ENCODE measurements at places on chromosomes 4 and X.

DNA sequence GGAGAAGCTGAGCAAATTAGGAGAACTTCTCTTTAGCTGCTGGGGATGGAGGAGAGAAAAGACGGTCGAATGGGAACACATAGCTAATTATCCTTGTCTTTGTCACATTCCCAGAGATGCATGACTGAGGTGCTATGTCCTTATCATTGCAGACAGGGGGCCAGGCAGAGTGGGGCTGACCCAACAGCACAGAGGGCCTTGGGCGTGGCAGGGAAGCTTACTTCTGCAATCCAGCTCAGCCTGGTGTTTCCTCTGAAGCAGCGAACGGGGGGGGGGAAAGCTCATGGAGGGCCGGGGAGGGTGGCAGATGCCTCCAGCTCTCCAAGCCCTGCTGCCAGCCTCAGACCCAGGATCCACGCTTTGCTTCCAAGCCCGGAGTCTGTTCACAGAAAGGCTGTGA is 50.8 kb upstream of the HOPX start:
- peaks cover 14% of the 10 kb centered on the region for H3K4me1 ChIP-seq
- no peak overlapping the region for H3K4me3 ChIP-seq
- DNase-seq = no peak
- H3K27ac ChIP-seq = no peak overlapping the region
- H3K27me3 ChIP-seq = peaks cover 7% of the 10 kb centered on the region

- H3K4me3 ChIP-seq = no peak overlapping the region
- no peaks in the 10 kb centered on the region for H3K27me3 ChIP-seq
- H3K36me3 ChIP-seq = no peaks in the 10 kb centered on the region
- no peak overlapping the region for H3K27ac ChIP-seq
- no peak for DNase-seq
- peaks cover 2% of the 10 kb centered on the region for H3K4me1 ChIP-seq
Measured at GRCh38 chr4:176409627-176410026, 89.9 kb downstream of the SPCS3 start.

DNA sequence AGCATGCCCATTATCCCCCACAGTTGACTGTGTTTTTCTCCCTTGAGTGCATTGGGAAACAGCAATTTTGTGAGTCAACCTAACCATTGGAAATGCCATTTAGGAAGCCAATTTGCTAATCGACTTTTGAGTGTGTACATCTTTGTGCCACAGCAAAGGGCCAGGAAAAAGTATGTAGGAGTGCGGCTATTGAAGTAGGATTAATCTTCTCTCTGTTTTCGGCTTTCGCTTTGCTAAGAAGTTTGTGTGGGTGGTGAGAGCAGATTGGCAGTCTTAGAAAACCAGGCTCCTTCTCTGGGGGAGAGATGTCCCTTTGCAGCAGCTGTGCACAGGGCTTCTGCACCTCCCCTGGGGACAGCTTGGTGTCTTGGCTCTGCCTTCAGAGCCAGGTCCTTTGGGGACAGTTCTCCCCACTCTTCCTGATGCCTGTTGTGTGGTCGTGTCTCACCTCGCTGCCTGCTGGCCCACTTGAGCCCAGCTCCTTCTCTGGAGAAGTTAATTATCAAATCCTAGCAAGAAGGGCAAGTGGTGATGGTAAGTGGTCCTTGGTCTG is 74.5 kb downstream of the GEMIN8 start:
- H3K4me1 ChIP-seq = no peaks in the 10 kb centered on the region
- H3K4me3 ChIP-seq = no peak overlapping the region
- no peaks in the 10 kb centered on the region for H3K27me3 ChIP-seq
- H3K36me3 ChIP-seq = peaks cover 5% of the 10 kb centered on the region

DNA sequence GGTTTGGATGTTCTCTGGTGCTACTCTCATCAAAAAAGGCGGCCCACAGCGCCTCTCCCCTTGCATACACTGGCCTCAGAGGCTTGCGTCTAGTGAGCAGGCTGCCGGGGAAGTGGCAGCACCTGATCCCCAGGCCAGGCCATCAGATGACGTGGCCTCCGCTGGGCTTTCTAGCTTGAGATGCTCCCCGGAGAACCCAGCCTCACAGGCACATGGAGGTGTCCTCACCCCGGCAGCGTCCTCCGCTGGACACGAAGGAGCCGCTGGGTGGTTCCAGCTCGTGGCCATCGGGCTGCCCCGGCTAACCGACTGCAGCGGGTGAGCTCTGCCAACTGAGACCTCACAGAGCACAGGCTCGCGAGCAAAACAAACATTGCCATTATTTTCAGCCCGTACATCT is 12.8 kb downstream of the IRAK1 start:
- peak; percentile 68 for DNase-seq
- no peak overlapping the region for H3K4me3 ChIP-seq

GRCh38 chr4:1237981-1238675 is 10.8 kb downstream of the CTBP1 start:
- DNase-seq = no peak
- no peak overlapping the region for H3K27ac ChIP-seq
- H3K4me1 ChIP-seq = peaks cover 16% of the 10 kb centered on the region
- H3K4me3 ChIP-seq = no peak overlapping the region

- no peak overlapping the region for H3K4me3 ChIP-seq
- DNase-seq = no peak
- H3K27ac ChIP-seq = no peak overlapping the region
Measured at GRCh38 chr4:52374877-52375276, 284.2 kb downstream of the USP46 start.

DNA sequence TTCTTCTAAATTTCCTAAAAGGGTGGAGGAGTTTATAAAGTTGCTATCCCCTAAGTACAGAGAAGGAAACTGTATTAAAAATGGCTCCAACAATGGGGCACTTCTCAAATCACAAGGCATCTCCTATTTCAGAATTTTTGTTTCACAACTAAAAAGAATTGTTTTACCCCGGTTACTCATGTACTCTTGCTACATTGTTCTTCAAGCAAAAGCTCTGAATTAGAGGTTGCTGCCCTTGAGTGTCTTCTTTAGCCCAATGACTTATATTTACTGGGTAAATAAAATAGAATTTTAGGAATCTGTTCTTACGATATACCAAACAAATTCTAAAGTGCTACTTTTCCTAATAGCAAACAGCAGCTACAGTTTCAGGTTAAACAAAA is 67.5 kb downstream of the PPEF2 start:
- H3K4me1 ChIP-seq = peaks cover 5% of the 10 kb centered on the region
- H3K4me3 ChIP-seq = no peak overlapping the region
- DNase-seq = no peak
- H3K27ac ChIP-seq = no peak overlapping the region
- no peaks in the 10 kb centered on the region for H3K36me3 ChIP-seq
- peaks cover 2% of the 10 kb centered on the region for H3K27me3 ChIP-seq

GRCh38 chr4:74623041-74623440 is 171.3 kb downstream of the BTC start:
- no peak overlapping the region for H3K27ac ChIP-seq
- no peak overlapping the region for H3K4me3 ChIP-seq
- no peaks in the 10 kb centered on the region for H3K4me1 ChIP-seq
- no peak for DNase-seq

DNA sequence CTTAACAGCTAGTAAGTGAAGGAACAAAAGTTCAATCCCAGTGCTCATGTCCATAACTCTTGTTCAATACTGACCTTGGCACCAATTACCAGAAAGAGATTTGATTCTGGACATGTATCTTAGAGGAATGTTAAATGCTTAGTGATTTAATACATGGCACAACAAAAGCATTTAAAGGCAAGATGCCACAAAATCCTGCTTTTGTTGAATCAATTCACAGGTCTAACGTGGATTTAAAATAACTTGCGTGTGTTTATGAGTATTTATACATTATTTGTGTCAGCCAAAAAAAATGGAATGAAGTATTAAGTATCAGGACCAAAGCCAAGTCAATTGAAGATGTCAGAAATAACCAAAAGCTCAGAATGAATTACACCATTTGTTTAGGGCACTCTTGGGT is 85.4 kb upstream of the GIMD1 start:
- no peak overlapping the region for H3K27ac ChIP-seq
- H3K36me3 ChIP-seq = no peaks in the 10 kb centered on the region
- H3K4me1 ChIP-seq = peaks cover 1% of the 10 kb centered on the region
- H3K27me3 ChIP-seq = no peaks in the 10 kb centered on the region
- H3K4me3 ChIP-seq = no peak overlapping the region
- no peak for DNase-seq

GRCh38 chr4:102250341-102250740 is 94.9 kb downstream of the SLC39A8 start:
- no peaks in the 10 kb centered on the region for H3K36me3 ChIP-seq
- no peak overlapping the region for H3K4me3 ChIP-seq
- no peaks in the 10 kb centered on the region for H3K27me3 ChIP-seq
- H3K4me1 ChIP-seq = no peaks in the 10 kb centered on the region
- DNase-seq = no peak

- no peak overlapping the region for H3K27ac ChIP-seq
- no peaks in the 10 kb centered on the region for H3K36me3 ChIP-seq
- H3K4me1 ChIP-seq = no peaks in the 10 kb centered on the region
- H3K27me3 ChIP-seq = no peaks in the 10 kb centered on the region
- no peak overlapping the region for H3K4me3 ChIP-seq
Measured at GRCh38 chr4:78379040-78379439, 172.5 kb upstream of the ANXA3 start.

DNA sequence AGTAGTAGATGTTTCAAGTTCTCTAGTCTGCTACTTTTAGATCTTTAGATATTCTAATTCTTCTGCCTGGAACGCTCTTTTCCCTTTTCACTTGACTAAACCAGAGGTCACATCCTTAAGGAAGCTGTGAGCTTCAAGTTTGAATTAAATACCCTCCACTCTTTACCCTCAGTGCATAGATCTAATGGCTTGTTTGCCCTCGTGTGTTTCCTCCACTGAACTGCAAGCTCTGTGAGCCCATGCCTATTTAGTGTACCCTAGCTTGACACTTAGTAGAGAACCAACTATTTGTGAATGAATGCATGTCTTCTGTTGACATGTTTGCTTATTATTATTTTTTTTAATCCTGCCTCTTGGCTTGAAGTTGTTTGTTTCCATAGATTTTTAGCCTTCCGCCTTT is 138.3 kb downstream of the PDE5A start:
- H3K4me3 ChIP-seq = no peak overlapping the region
- no peak for DNase-seq
- no peaks in the 10 kb centered on the region for H3K36me3 ChIP-seq
- no peaks in the 10 kb centered on the region for H3K4me1 ChIP-seq
- no peaks in the 10 kb centered on the region for H3K27me3 ChIP-seq

GRCh38 chrX:11611965-11612364 is 53.8 kb downstream of the ARHGAP6 start:
- no peak for DNase-seq
- no peaks in the 10 kb centered on the region for H3K27me3 ChIP-seq
- no peak overlapping the region for H3K27ac ChIP-seq
- H3K4me1 ChIP-seq = no peaks in the 10 kb centered on the region

- no peak overlapping the region for H3K27ac ChIP-seq
- peaks cover 2% of the 10 kb centered on the region for H3K27me3 ChIP-seq
- no peak for DNase-seq
- no peaks in the 10 kb centered on the region for H3K36me3 ChIP-seq
- no peaks in the 10 kb centered on the region for H3K4me1 ChIP-seq
Measured at GRCh38 chr4:57102050-57102624, 8.0 kb downstream of the IGFBP7 start.

- H3K4me3 ChIP-seq = no peak overlapping the region
- no peaks in the 10 kb centered on the region for H3K27me3 ChIP-seq
- H3K4me1 ChIP-seq = no peaks in the 10 kb centered on the region
- DNase-seq = no peak
Measured at GRCh38 chrX:65528293-65528692, 6.3 kb downstream of the LAS1L start.

DNA sequence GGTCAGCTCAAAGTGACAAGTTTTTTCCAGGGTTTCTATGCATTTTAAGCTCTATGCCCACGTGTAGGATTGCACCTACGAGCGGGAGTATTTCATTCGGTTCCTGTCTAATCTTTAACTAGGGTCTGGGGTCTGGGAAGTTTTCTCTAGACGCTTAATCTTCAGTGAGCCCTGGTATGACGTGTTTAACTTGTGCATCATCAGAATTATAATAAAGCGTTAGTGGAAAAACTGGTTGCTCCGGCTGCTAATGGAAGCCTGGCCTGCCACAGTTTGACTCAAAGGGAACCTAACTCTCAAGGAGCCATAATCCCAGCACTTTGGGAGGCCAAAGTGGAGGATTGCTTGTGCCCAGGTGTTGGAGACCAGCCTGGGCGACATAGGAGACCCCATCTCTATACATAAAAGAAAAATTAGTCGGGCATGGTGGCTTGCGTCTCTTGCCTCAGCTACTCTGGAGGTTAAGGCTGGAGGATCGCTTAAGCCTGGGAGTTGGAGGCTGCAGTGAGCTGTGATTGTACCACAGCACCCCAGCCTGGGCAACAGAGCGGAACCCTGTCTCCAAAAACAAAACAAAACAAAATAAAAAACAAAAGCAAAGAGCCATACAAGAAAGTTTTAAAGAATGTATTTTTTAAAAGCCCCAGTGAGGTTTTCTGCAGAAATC is 30.2 kb downstream of the ARSD start:
- no peak for DNase-seq
- peaks cover 2% of the 10 kb centered on the region for H3K27me3 ChIP-seq
- H3K27ac ChIP-seq = no peak overlapping the region
- no peak overlapping the region for H3K4me3 ChIP-seq
- no peaks in the 10 kb centered on the region for H3K36me3 ChIP-seq

GRCh38 chr4:154164931-154165839 is 326.4 kb downstream of the DCHS2 start:
- no peak overlapping the region for H3K4me3 ChIP-seq
- H3K27me3 ChIP-seq = no peaks in the 10 kb centered on the region
- H3K4me1 ChIP-seq = no peaks in the 10 kb centered on the region
- H3K27ac ChIP-seq = no peak overlapping the region

DNA sequence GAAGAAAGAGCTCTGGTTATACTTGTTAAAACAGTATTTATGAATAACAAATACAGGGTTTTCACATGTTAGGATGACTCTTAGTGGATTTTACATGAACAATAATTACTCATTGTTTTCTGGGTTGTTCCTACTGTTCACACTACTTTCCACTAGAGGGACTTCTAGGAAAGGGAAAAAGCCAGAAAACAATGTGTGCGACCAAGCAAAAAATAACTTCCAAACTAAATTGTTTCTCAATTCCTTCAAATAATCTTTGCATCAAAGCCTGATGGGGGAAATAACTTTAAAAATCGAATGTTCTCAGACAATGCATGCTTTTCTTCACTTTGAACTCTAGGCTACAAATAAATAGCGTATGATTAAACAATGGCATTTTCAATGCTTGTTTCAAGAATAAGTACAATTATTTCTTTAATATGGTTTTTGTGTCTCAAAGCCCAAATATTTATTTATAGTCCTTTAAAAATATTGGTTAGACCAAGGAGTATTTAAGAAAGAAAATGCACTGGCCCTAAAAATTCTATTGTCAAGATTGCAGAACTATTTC is 72.1 kb upstream of the ETNPPL start:
- H3K36me3 ChIP-seq = no peaks in the 10 kb centered on the region
- H3K4me3 ChIP-seq = no peak overlapping the region
- DNase-seq = no peak

GRCh38 chr4:32689518-32689917 is 1969.3 kb downstream of the PCDH7 start:
- H3K4me3 ChIP-seq = no peak overlapping the region
- no peaks in the 10 kb centered on the region for H3K4me1 ChIP-seq
- no peak overlapping the region for H3K27ac ChIP-seq
- DNase-seq = no peak

All from glutamatergic neuron (in vitro differentiated cells).